Stimulated activated CD8-positive, alpha-beta memory T cell treated with anti-CD3 and anti-CD28 coated beads, Interleukin-4, amount 100 ng/mL, for 24 hours (primary cell): ENCODE measurements at places on chromosomes 7 and 10.

DNA sequence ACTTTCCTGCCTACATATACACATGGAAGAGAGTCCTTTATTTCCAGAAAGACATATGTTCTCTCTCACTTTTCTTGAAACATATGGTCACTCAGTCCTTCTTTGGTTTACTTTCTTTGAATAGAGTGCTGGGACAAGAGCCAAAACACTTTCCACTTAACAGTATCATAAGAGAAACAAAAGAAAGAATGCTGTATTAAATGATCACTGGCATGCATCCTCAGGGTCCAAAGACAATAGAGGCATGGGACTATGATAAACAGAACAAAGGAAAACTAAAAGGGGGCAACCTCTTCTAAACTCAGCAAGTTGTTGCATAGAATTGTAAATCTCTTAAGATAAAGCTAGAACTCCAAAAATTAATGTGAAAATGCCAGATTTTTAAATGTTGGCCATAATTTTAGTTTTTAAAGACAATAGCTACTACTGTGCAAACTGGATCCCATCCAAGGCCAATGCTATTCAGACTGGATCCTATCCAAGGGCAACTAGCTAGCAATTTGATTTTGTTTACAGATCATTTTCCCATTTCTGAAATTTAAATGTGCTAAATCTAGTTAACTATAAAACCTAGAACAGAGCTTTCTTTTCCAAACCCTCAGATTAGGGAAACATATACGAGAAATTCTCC, 687.5 kb downstream of the SORCS3 start:
- DNase-seq: no peak

DNA sequence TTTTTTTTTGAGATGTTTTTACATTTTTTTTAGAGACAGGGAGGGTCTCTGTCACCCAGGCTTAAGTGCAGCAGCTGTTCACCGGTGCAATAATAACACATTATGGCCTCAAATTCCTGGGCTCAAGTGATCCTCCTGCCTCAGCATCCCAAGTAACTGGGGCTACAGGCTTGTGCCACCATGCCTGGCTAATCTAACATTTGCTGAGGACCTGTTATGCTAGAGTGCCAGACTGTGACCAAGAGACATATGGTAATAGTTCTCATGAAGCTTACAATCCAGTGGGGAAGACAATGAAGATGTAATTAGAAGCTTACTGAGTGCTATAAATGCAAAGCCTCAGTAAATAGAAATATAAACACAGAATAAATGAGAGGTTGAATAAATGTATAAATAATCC, 17.6 kb upstream of the ORC5 start:
- no peak for DNase-seq

- no peak for DNase-seq
These were observed 93.0 kb downstream of the ABLIM1 start for GRCh38 chr10:114565066-114565465.

DNA sequence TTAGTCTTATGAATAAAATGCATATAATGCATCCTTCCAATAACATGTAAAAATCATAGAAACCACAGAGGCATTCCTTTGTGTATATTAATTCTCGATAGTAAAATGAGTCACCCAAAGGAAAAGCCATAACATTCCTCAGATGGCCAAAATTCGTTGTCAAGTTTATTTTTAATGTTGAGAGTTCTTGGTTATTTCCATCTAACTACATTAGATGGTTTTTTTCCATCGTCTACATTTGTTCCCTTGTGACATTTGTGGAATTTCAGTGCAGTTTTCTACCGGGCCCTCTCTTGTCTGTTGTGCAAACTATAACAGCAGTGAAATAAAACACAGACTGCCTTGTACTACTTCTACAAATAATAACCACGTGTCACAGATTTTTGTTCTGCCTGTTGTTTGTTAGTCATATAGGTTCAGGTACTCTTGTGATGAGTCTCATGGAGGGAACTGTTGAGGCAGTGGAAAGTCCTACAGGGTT, 54.7 kb upstream of the CCAR1 start:
- no peak for DNase-seq
